ENCODE measurements at places on chromosomes 3 and 15.

DNA sequence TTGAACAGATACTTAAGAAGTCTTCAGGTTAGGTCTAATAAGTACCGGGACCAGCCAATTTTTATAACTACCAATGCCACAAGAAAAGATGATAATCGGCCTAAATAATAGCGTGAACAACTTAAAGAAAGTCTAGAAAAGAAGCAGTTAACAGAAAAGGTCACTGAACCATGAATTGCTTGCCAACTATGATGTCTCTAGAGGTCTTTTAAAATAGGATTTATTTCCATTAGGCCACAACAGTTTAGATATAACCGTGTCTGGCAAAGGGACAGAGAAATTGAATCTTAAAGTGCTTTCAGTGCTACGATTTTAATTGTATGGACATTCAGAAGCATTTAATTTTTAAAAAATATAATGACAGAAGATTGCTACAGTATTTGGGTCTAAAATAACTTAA is 1070.4 kb downstream of the ROBO1 start:
- no peak for DNase-seq

- DNase-seq: no peak
Observed at GRCh38 chr3:124263168-124263567, 271.2 kb upstream of the ROPN1 start.

DNA sequence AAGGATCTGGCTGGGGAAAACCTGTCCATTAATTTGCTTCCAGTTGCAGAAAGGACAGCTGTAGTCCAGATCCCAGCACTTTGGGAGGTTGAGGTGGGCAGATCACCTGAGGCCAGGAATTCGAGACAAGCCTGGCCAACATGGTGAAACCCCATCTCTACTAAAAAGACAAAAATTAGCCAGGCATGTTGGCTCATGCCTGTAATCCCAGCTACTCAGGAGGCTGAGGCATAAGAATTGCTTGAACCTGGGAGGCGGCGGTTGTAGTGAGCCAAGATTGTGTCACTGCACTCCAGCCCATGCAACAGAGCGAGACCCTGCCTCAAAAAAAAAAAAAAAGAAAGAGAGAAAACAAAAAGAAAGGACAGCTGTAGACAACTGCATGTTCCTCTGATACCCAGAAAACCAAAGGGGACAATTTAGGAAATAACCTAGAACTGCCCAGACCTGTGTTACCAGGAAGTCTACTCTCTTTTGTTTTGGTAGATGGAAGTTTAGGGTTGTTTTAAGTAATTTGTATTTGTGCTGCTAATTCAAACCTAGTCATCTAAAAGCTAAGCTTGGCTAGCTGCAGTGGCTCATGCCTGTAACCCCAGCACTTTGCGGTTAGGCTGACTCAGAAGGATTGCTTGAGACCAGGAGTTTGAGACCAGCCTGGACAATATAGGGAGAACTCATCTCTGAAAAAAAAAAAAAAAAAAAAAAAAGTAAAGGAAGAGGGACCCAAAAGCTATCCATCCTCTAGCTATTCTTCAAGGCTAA is 22.7 kb downstream of the EXD1 start:
- no peak for DNase-seq

GRCh38 chr3:12395349-12396012 is 88.8 kb upstream of the TSEN2 start:
- peak; percentile 25 for DNase-seq

DNA sequence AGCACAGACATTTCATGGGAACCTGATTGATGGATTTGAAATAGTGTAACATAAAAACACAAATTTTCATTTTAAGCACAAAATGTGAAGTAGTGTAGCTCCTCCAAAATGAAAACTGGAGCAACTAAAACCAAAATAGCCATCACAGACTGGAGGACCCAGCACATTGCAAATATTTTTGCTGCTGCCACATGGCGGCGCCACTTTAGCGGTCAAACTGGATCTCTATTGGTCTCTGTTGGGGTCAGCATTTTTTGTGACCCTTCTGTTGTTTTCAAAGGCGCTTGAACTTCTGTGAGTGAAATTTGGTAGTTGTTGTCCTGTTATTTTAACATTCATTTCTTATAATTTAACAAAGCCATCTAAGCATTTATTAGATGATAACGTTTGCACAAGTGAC is 259.9 kb downstream of the IL20RB start:
- no peak for DNase-seq

Data from GM12891 (cell line).